ENCODE measurements at places on chromosomes 4 and X. TPM values are rescaled to one million over a fixed set of nuclear protein-coding genes. Genes with fewer than 3 reads are reported as not detected.

Gene HSFX4
- total RNA-seq, result not detected

Gene ZCCHC12
- not detected for total RNA-seq

Gene SMIM43
- not detected for total RNA-seq

Gene USP17L27
- not detected for total RNA-seq

Gene SCRG1
- total RNA-seq, result 0.35 TPM

Gene TLR1
- 5.0 TPM for total RNA-seq

Gene LIMCH1
- total RNA-seq, result 232 TPM

Gene F8
- total RNA-seq, result 49.4 TPM

Gene CT45A10
- total RNA-seq, result not detected

Gene BST1
- total RNA-seq, result 3.6 TPM

Gene ADGRG2
- total RNA-seq, result 0.17 TPM

Gene IL3RA
- total RNA-seq, result 6.2 TPM

Gene BRS3
- not detected for total RNA-seq

Gene ZNF81
- 4.7 TPM for total RNA-seq

Gene SPIN4
- total RNA-seq, result 0.87 TPM

Gene PDE6B
- total RNA-seq, result 2.1 TPM

Gene RBM47
- 2.9 TPM for total RNA-seq

Gene USP11
- 31.4 TPM for total RNA-seq

Gene FRG2
- not detected for total RNA-seq

Gene BEX1
- total RNA-seq, result 0.50 TPM

Gene ASB9
- 0.55 TPM for total RNA-seq

Gene GPRIN3
- 7.4 TPM for total RNA-seq

Gene AWAT2
- not detected for total RNA-seq

Gene RAB9B
- 25.1 TPM for total RNA-seq

Gene HTN1
- total RNA-seq, result not detected

Gene ADAMTS3
- total RNA-seq, result 0.42 TPM

Gene NHSL2
- 3.7 TPM for total RNA-seq

Gene NSD2
- 45.3 TPM for total RNA-seq

Gene TRIM61
- total RNA-seq, result 2.4 TPM

Gene F9
- not detected for total RNA-seq

Gene COX7B2
- not detected for total RNA-seq

Gene CT45A5
- total RNA-seq, result not detected

All from left ventricle myocardium superior (tissue), 1 donor.